ENCODE measurements at places on chromosomes 13 and 19. TPM values are rescaled to one million over a fixed set of nuclear protein-coding genes. Genes with fewer than 3 reads are reported as not detected.

GRCh38 chr19:41927497-41928192 is 604 bp downstream of the ERFL start:
- no peak for DNase-seq

DNA sequence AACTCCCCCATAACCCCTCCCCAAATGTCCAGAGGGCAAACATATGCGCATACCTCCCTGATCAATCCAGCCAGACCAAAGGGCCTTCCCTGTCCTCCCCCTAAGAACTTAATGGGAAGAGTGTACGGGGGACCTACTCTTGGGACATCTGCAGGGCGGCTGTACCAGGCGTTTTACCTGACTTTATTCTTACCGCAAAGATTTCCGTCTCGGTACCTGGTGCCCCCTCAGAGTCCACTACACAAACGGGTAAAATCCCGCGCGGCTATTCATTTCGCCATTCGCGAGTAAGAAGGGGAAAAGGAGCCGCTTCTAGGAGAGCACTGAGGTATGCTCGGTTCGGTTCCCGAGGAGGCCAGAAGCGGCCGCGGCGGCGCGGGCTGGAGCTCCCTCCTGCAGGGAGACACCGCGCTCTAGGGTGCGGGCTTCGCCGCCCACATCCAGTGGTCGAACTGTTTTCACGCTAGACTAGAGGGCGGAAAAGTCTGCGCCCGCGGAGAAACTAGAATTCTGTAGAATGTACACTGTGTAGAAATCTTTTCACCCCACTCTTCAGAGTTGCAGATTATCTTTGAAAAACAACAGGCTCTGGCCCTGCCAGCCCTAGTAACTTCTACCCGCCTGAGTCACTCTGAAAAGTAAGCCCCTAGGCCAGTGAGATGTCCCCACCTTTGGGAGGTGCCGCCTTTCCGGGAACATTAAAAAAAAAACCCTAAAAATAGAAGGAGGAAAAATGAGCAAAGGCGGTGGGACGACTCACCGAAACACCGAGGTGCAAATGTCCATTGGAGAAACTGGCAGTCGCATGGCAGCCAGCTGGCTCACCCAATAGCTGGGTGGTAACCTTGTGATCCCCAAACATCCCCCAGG is 3.8 kb upstream of the TSHZ3 start:
- peak; percentile 33 for DNase-seq

- no peak for DNase-seq
These were observed 16.5 kb upstream of the B3GNT3 start for GRCh38 chr19:17778251-17778967.

DNA sequence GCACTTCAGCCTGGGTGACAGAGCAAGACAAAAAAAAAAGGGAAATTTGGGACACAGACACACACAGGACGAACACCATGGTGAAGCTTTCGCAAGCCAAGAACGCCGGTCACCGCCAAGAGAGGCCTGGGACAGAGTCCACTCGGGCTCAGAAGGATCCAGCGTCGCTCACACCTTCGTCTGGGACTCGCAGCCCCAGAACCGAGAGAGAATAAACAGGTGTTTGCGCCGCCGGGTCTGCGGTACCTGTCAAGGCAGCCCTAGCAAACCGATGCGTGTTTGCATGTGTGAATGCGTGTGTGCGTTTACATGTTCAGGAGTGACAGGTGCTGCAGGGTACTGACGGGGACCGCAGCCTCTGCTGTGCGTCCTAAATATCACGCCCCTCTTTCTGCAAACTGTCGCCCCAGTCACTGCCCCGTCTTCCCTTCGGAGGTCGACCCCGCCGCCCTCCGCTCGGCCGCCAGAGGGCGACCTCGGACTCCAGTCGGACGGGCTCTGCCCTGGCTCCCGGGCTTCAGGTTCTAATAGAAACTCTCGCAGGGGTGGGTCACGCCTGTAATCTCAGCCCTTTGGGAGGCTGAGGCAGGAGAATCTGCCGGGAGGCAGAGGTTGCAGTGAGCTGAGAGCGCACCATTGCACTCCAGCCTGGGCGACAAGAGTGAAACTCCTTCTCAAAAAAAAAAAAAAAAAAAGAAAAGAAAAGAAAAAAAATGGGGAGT is 11.8 kb upstream of the CSNK1G2 start:
- peak; percentile 77 for DNase-seq

DNA sequence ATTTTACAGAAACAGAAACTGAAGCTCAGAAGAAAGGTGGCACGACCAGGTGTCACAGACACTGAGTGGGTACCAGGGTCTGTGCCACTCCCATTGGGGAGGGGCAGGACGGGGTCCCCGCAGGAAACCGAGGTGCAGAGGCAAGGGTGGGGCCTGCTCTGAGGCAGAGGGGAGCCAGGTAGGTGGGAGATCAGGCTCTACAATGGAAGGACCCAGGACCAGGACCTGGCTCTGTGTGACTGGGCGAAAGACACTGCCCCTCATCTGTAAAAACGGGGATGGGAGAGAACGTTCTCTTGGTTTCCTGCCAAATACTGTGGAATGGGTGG is 2.8 kb downstream of the PTGIR start:
- no peak for DNase-seq

DNA sequence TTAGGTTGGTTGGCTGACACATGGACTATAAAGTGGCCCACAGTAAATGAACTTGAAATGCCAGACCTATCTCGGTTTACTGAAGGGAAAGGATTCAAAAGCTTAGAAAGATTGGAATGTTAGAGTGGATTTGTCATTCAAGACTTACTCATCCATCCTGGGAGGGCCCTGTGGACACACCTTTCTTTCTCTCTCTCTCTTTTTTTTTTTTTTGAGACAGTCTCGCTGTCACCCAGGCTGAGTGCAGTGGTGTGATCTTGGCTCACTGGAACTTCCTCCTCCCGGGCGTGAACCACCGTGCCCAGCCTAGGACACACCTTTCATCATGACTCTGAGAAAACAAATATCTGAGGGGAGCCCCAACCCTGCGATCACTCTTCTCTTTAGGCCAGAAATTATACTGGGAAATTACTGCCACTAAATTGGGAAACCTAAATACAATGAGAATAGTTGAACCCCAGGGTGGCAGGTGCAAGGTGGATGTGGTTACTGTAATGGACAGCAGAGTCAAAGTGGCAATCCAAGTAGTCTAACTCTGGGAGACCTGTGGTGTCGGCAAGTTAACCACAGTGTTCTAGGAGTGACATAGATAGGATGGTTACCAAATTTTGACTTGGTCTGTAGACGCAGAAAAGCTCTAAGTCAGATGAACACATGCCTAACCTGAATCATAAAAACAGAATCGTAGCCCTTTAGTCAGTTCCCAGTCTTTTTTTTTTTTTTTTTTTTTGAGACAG is 47.1 kb upstream of the ZMYM5 start:
- DNase-seq, result no peak

DNA sequence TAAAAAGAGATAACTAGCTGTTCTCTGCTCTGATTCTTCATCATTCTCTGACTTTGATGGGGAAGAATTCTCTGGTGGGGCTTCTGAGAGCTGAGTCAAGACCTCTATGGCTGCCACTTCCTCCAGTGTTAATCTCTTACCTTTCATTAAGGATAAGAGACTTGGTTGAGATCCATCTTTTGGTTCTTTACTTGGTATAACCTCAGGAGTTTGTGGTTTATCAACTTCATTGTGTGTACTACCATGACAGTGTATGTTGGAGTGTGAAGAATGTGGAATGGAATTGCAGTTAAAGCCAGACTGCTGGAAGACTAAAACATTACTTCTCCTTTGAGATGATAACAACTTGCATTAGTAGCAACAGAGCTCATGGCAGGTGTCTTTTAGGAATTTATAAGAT is 222.0 kb downstream of the SLITRK5 start:
- DNase-seq, result no peak

GRCh38 chr13:108924134-108924533 is 294.7 kb downstream of the MYO16 start:
- no peak for DNase-seq

GRCh38 chr19:55418185-55418584 is 10.6 kb upstream of the UBE2S start:
- no peak for DNase-seq

GRCh38 chr13:114259374-114259773 is 22.0 kb upstream of the UPF3A start:
- DNase-seq, result no peak

- no peak for DNase-seq
These were observed 215.7 kb downstream of the ATP8A2 start for GRCh38 chr13:25587326-25587980.

DNA sequence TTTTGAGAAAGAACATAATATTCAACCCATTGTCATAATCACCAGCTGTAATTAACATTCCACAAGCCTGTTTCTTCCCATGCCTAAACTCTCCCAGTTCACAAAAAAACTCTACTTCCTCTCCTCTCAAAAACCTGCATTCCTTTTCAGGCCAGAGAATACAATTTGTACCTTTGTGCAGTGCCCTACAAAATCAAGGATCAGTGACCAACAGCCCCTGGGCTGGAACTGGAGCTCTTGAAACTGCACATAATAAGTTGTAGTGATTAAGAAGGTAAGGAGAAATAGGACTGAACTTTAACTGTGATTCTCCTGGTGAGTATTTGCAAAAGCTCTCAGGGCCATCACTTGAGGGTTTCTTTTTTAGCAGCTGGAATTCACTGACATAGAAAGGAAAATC is 472.7 kb downstream of the RFC3 start:
- DNase-seq, result no peak

DNA sequence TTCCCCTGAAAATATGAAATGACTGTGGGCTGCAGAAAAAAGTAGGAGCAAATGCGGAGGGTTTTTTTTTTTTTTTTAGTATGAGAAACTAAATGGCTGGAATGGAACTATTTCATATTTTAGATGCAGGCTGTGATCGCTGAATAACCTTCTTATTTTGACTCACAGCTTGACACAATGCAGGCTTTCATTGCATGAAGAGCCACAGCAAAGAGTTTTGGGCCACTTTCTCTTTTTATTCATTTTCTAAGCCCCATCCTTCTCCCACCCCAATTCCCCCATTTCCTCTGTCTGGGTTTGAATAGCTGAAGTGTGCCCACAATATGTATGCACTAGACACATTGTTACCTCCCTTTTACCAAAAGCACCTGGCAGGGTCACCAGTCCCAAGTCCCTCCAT is 125.9 kb downstream of the COG6 start:
- DNase-seq, result no peak

GRCh38 chr13:49533591-49534269 is 38.0 kb downstream of the PHF11 start:
- DNase-seq, result no peak

DNA sequence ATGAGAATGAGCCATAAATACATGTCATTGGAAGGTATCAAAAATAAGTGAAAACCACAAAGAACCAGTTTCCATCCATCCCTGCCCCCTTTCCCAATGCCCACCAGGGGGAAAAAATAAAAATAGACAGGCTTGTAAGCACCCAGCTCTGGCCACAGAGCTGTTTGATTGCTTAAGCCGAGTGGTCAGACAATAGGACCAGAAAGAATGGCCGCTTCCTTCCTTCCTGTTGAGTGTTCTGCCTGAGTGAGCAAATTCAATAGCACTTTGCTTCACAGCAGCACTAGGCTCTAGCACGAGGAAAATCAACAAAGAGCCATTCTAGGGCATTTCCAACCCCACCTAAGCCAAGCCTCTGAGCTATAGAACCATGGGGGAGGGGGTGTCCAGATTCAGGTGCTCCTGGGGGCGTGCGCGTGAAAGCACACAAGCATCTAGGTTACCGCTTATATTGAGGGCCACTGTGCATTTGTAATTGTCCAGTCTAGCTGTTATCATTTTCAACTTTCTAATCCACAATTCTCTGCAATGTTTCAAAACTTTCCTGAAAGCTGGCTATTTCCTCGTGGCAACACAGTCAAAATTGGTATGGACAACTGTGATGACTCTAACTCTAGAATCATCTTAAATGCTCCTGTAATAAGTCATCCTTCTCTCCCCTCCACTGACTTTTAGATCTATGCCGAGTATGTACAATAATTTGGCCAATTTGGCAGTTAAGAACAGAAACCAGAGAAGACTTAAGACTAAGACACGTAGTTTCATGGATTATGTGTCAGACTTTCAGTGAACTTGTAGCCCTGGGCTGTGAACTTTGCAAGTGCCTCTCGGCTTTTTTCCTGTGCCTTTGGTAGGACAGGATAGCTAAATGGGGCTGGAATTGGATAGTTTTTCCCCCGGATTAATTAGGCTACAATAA is 64.3 kb downstream of the SPRY2 start:
- peak; percentile 39 for DNase-seq

DNA sequence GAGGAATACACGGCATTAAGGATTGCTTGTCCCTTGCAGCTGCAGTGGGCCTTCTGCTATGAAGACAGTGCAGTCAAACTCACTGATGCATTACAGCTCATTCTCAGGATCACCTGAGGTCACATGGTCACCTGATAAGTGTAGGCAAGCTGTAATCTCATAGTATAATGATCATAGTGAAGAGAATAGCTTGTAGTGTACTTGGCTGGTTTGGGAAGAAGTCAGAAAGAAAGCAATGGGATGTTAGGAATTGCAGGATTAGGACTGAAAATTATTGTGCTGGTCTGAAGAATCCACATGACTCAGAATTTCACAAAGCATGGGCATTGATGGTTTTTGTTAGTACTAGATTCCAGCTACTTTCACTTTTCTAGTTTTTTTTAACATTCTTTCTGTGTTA is 76.7 kb downstream of the MBNL2 start:
- DNase-seq, result no peak

- DNase-seq, result no peak
These were observed 18.9 kb upstream of the ZSCAN5A start for GRCh38 chr19:56333506-56333905.

DNA sequence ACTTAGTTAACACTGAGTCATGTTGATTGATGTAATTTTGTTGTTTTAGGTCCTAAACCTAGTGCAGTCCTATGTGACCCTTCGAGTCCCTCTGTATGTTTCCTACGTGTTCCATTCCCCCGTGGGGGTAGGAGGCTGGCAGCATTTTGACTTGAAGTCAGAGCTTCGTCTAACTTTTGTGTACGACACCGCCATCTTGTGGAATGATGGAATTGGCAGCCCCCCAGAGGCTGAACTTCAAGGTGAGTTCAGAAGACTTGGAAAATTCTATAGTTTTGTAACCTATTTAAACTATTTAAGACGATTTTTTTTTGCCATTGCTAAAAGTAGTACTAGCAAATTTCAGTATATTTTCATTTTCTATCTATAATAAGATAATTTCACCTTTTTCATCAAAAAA is 117.9 kb downstream of the STOML3 start:
- no peak for DNase-seq

- no peak for DNase-seq
These were observed 76.3 kb downstream of the MZT1 start for GRCh38 chr13:72651144-72651543.

- DNase-seq, result no peak
These were observed 7.3 kb downstream of the URAD start for GRCh38 chr13:27981006-27981708.

- no peak for DNase-seq
These were observed 43.6 kb upstream of the LSM14A start for GRCh38 chr19:34128558-34129250.

- no peak for DNase-seq
These were observed 1318.9 kb downstream of the OLFM4 start for GRCh38 chr13:54347531-54347930.

The EHD2 gene
- polyA plus RNA-seq, result 122 TPM

The STARD13 gene
- polyA plus RNA-seq, result 23.8 TPM

The ZSCAN4 gene
- polyA plus RNA-seq, result 0.20 TPM

The KIR2DL3 gene
- polyA plus RNA-seq, result not detected

The TGFBR3L gene
- polyA plus RNA-seq, result 0.17 TPM

The GYS1 gene
- 48.5 TPM for polyA plus RNA-seq

The ZNF177 gene
- polyA plus RNA-seq, result 11.8 TPM

The ATXN8OS gene
- 0.32 TPM for polyA plus RNA-seq

The ZNF773 gene
- 15.0 TPM for polyA plus RNA-seq

The FCAR gene
- polyA plus RNA-seq, result 0.74 TPM

The APC2 gene
- polyA plus RNA-seq, result 0.62 TPM

The ZNF845 gene
- polyA plus RNA-seq, result 7.5 TPM

The TDRD12 gene
- polyA plus RNA-seq, result 0.73 TPM

The RPL13A gene
- polyA plus RNA-seq, result 3,621 TPM

Data from left lung (tissue), 14 donors.